ENCODE measurements at places on chromosomes 16 and 17. TPM values are rescaled to one million over a fixed set of nuclear protein-coding genes. Genes with fewer than 3 reads are reported as not detected.

LGALS9 gene
- 11.5 TPM for total RNA-seq

DNA sequence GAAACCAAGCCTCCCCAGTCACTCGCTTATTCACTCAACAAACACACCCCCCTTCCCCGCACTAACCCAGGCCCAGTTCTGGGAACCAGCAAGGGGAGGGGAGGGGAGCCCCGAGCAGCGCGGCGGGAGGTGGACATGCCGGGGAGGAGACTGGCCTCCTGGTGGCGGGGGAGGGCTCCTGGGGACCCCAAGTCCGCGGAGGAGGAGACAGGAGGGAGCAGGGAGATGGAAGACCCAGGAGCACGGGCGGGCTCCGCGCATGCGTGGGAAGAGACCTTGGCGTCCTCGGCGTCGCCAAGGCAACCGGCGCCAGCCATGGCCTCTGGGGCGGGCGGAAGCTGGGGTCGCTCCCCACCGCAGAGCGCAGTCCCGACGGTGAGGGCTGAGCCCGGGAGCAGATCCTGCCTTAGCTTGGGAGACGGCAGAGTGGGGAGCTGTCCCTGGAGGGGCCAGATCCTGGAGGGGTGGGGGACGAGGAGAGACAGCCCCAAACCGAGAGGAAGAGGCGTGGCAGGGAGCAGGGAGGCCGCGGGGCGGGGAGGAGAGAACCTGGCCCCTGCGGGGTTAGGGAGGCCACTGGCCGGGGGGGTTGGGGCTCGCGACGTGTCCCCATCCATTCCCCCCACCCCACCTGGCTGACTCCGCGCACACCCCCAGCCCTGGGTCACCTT, at the start of gene PRR29:
Gene PRR29 (plus strand): TSS at position 302 of the 671 bp plus-strand sequence. CDS start 14 bp downstream, at position 316.
- DNase-seq: peak; percentile 85

MT1A gene
- 1,028 TPM for total RNA-seq

DLG4 gene
- total RNA-seq: 8.9 TPM

FBXO39 gene
- total RNA-seq: not detected

GRCh38 chr17:79379700-79380445, 231.0 kb downstream of the RBFOX3 start:
- no peak for DNase-seq

DNA sequence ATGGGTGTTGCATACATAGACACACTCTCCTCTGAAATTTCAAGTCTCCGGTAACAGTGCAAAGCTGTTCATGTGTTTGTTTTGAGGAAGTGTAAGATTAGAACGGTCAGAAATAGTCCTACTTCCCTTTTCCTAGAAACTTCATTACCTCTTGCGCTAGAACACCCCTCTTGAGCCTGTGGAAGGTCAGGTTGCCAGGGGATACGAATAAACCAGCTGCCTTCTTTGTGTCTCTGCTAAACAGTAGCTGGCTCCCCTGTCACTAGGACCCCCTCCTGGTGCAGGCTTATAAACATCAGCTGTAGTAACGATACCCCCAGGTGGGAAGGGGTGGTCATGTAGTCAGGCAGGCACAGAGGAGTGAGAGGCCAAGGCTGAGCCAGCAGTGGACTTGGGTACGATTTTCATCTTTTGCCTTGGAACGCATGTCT, 113.4 kb upstream of the RCVRN start:
- no peak for DNase-seq

DNA sequence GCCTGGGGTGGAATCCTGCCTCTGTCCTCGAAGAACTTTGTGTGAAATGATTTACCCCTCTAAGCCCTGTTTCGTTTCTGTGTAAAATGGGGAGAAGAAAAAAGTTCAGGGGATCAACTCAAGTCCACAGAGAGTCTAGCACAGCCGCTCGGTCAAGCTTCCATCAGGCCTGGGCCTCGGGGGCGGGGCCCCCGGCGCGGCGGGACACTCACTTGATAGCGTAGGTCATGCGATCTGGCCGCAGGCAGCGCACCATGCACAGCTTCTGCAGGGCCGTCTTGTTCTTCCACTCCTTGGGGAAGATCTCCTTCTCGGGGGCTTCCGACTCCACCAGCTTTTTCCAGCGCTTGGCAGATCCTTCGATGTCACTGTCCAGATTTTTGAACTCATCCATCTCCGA, 65.9 kb downstream of the PGS1 start:
- DNase-seq: no peak

DNA sequence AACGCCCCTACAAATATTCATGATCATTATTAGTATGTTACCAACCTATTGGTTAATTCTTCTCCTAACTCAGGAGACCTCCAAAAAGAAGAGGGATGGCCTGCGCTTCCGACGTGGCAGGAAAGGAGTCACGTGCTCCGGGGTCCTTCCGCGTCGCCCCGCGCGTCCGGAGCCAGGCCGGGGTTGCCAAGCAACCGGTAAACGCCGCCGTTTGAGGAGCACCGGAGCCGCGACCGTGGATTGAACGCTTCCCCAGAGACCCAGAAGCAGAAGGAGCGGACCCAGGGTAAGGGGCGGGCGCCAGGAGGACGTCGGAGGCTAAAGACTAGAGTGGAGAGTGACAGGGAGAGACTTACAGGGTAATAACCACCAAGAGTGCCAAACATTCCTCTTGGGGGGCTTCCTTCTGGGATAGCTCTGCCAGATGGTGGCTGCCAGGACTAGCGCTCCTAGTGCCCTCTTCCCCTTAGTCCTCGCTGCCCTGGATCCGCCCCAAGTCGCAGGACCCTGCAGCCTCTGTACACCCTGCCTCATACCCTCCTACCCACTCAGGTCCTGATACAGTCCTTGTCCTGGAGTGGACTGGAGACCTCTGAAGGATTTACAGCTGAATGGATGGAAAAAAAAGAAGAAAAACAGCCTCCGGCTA, at the start of gene DNAI2:
Gene DNAI2 (plus strand): TSS at position 175 of the 649 bp plus-strand sequence. CDS start 7,584 bp downstream, outside the sequence.
- peak; percentile 40 for DNase-seq

DNA sequence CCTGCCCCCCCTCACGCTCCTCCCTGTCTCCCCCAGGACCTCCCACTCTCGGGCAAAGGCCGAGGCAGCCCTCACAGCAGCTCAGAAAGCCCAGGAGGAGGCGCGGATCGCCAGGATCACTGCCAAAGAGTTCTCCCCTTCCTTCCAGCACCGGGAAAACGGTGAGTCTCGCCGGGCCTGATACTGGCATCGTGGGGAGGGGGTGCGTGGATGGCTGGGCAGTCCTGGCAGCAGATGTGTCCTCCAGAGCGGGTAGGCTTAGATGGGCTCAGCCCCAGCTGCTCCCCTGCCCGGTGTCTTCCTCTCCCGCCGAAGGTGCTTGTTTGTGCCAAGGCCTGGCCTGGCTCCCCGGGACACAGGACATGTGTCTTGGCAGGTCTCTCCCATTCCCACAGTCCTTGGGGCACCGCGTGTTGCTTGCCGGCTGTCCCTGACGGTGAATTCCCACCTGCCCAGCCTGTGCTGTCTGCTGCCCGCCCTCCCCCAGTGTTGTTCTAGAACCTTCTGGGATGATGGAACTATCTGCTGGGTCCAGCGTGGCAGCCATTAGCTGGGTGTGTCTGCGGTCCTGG, 81.6 kb downstream of the KLHDC4 start:
- no peak for DNase-seq

GRCh38 chr17:76479515-76480060, 12.2 kb downstream of the AANAT start:
- DNase-seq: no peak

- no peak for DNase-seq
Measured at GRCh38 chr17:44768505-44769142, 9.8 kb downstream of the ADAM11 start.

IRX5 gene
- 5.9 TPM for total RNA-seq

KRTAP9-4 gene
- total RNA-seq: not detected

Measured in psoas muscle (tissue), 8 donors.